ENCODE measurements at places on chromosomes 16 and 17. TPM values are rescaled to one million over a fixed set of nuclear protein-coding genes. Genes with fewer than 3 reads are reported as not detected.

- no peak overlapping the region for H3K4me3 ChIP-seq
- H3K36me3 ChIP-seq, result peaks cover 5% of the 10 kb centered on the region
- H3K27ac ChIP-seq, result no peak overlapping the region
- H3K4me1 ChIP-seq, result peaks cover 8% of the 10 kb centered on the region
- no peak for DNase-seq
Observed at GRCh38 chr17:8892338-8892690, 24.8 kb upstream of the PIK3R6 start.

DNA sequence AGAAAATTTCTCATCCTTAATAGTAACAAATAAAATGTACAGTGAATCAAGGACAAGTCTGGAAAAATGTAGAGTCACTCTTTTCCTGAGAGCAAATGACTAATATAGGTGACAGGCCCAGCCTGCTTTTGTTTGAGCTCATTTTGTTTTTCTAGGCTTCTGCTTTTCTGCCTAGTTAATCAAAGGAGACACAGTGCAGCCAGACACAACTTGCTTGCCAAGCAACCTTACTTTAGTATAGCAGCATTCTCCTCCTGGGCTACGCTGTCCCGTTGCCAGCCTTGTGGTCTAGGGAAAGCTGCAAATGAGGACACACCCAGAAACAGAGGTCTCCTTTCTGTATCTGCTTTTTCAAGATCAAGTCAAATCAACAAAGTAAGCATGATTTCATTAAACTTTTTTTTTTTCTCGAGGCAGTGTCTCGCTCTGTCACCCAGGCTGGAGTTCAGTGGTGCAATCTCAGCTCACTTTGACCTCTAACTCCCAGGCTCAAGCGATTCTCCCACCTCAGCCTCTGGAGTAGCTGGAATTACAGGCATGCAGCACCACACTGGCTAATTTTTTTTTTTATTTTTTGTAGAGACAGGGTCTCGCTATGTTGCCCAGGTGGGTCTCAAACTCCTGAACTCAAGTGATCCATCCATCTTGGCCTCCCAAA is 17.2 kb downstream of the GINS3 start:
- no peaks in the 10 kb centered on the region for H3K27me3 ChIP-seq
- DNase-seq, result peak; percentile 9
- H3K27ac ChIP-seq, result peak overlapping the region; percentile 87

GRCh38 chr17:1829216-1829591 is 498 bp downstream of the SMYD4 start:
- DNase-seq, result no peak
- H3K27ac ChIP-seq, result peak overlapping the region; percentile 94
- peaks cover 20% of the 10 kb centered on the region for H3K4me1 ChIP-seq
- no peaks in the 10 kb centered on the region for H3K27me3 ChIP-seq

DNA sequence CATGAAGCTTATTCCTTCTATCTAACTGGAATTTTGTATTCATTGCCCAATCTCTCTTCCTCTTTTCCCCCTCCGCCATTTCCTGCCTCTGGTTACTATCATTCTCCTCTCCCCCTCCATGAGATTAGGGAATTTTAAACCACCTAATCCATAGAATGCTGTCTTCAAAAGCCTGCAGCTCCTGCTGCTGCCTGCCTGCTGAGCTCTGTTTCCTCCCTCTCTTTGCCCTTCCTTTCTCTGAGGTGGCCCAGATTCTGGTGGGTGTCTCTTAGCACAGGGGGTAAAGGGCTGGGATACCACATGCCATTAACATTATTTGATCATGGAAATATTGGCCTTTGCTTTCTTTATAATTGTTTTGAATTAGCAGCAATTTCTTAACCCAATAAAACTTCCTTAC is 241.6 kb downstream of the CNTNAP4 start:
- no peaks in the 10 kb centered on the region for H3K27me3 ChIP-seq
- no peak overlapping the region for H3K4me3 ChIP-seq
- H3K36me3 ChIP-seq, result no peaks in the 10 kb centered on the region
- no peak overlapping the region for H3K27ac ChIP-seq

DNA sequence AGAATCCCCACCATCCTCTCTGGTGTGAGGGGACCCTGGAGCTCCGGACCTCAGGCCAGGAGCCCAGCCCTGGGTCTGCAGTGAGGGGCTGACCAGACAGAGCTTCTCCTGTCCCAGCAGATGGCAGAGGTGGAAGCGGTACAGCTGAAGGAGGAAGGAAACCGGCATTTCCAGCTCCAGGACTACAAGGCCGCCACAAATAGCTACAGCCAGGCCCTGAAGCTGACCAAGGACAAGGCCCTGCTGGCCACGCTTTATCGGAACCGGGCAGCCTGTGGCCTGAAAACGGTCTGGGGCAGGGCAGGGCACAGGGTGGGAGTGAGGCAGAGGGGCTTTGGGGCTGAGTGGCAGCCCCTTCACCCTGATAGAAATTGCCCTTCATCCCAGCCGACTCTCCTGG is 527 bp downstream of the UNC45B start:
- H3K4me3 ChIP-seq, result no peak overlapping the region
- H3K27ac ChIP-seq, result no peak overlapping the region
- DNase-seq, result no peak
- H3K27me3 ChIP-seq, result no peaks in the 10 kb centered on the region

DNA sequence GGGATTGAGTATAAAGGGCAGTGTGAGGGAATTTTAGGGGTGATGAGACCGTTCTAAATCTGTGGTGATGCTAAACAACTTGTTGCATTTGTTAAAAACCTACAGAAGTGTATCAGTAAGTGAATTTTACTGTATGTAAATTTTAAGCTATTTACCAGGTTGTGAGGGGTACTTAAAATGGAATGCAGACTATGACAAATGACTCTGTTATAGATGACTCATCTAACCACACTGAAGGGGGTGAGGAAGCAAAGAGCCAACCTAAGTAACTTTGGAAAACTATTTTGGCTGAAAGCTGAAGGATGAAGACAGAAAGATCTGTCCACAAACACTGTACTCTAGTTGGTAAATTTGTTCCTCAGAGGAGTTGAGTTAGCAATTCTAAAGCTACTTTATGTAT is 5.3 kb upstream of the MKS1 start:
- no peaks in the 10 kb centered on the region for H3K36me3 ChIP-seq
- H3K4me3 ChIP-seq, result no peak overlapping the region
- H3K27ac ChIP-seq, result no peak overlapping the region
- H3K27me3 ChIP-seq, result peaks cover 26% of the 10 kb centered on the region

GRCh38 chr16:35686595-35686994 is 2227.2 kb downstream of the TP53TG3F start:
- H3K27me3 ChIP-seq, result no peaks in the 10 kb centered on the region
- DNase-seq, result no peak
- H3K36me3 ChIP-seq, result no peaks in the 10 kb centered on the region
- H3K27ac ChIP-seq, result no peak overlapping the region
- no peaks in the 10 kb centered on the region for H3K4me1 ChIP-seq

DNA sequence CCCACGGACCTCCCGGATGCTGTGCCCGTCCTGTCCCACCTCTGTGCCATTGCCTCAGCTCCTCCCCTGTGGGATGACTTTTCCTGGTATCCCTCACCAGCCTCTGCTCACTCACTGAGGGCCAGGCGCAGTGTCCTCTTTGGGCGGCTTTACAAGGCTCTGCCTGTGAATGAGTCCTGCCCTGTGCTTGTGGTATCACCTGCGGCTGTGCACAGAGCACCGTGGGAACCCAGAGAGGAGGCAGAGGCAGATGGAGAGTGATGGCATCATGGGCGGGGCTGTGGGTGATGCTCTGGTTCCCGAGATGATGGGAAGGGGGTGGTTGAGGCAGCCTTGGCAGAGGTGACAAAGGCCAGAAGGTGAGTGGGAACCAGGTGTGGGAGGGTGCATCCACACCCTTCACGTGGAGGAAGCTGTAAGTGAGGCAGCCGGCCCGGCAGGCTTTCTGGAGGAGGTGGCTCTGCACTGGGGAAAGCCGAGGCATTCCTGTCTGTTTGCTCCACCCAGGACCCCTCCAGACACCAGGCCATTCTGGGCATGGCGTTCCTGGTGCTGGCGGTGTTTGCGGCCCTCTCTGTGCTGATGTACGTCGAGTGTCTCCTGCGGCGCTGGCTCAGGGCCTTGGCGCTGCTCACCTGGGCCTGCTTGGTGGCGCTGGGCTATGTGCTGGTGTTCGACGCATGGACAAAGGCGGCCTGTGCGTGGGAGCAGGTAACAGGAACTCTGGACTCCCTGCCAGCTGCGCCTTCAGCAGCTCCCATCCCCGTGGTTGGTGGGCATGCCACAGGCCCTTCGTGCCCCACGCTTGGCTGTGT is 23.8 kb downstream of the ADCY7 start:
- H3K4me3 ChIP-seq, result no peak overlapping the region
- no peaks in the 10 kb centered on the region for H3K27me3 ChIP-seq
- H3K27ac ChIP-seq, result no peak overlapping the region
- H3K4me1 ChIP-seq, result no peaks in the 10 kb centered on the region

- no peaks in the 10 kb centered on the region for H3K27me3 ChIP-seq
- H3K27ac ChIP-seq, result no peak overlapping the region
- H3K4me3 ChIP-seq, result no peak overlapping the region
- H3K36me3 ChIP-seq, result no peaks in the 10 kb centered on the region
- no peak for DNase-seq
Observed at GRCh38 chr17:74176546-74177001, 26.9 kb upstream of the RPL38 start.

GRCh38 chr16:12405089-12405488 is 398.6 kb downstream of the CPPED1 start:
- H3K4me1 ChIP-seq, result no peaks in the 10 kb centered on the region
- no peaks in the 10 kb centered on the region for H3K27me3 ChIP-seq
- H3K27ac ChIP-seq, result no peak overlapping the region
- peaks cover 7% of the 10 kb centered on the region for H3K36me3 ChIP-seq
- DNase-seq, result no peak

GRCh38 chr17:20774472-20775135 is 195.1 kb downstream of the CDRT15L2 start:
- no peaks in the 10 kb centered on the region for H3K4me1 ChIP-seq
- no peaks in the 10 kb centered on the region for H3K36me3 ChIP-seq
- no peaks in the 10 kb centered on the region for H3K27me3 ChIP-seq
- no peak overlapping the region for H3K27ac ChIP-seq
- no peak for DNase-seq

DNA sequence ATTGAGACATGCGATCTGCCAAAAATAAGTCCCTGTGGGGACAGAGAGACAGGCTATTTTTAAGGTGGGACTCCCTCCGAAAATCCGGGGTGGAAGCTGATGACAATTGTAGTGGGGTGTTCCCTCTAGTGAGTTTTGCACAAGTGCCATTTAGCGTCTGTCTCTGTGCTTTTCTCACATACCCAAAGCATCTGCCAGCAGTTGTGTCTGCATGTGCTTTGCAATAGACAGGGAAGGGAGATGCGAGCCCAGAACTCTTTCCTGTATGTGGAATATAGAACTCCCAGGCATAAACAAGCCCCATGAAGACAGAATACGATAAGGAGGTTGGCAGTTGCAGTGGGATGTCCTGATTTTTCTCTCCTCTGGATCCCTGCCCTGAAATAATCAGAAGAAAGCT is 282.7 kb upstream of the XYLT1 start:
- no peaks in the 10 kb centered on the region for H3K4me1 ChIP-seq
- no peaks in the 10 kb centered on the region for H3K36me3 ChIP-seq
- no peak overlapping the region for H3K27ac ChIP-seq
- no peak for DNase-seq

DNA sequence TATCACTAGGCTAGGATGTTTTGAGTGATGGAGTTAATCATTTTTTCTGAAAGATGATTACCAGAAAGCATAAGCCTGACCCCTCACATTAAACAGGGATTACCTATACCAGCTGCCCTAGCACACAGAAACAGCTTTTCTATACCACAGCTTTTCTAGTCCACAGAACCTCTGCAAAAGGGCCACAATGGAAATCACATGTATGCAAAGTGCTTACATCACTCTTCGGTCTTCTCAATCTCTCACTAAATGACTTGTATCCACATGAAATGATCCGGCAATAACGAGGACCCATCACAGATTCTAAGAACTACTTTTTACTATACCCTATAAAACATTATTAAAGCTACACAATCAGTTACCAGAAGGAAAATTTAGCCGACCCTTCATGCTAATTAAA is 2.6 kb downstream of the CSNK2A2 start:
- peaks cover 6% of the 10 kb centered on the region for H3K4me1 ChIP-seq
- no peak overlapping the region for H3K27ac ChIP-seq
- peaks cover under 1% of the 10 kb centered on the region for H3K36me3 ChIP-seq
- H3K27me3 ChIP-seq, result no peaks in the 10 kb centered on the region
- DNase-seq, result no peak

- H3K4me1 ChIP-seq, result peaks cover 7% of the 10 kb centered on the region
- H3K27me3 ChIP-seq, result peaks cover 44% of the 10 kb centered on the region
- DNase-seq, result no peak
- H3K36me3 ChIP-seq, result no peaks in the 10 kb centered on the region
- H3K4me3 ChIP-seq, result peak overlapping the region; percentile 12
- no peak overlapping the region for H3K27ac ChIP-seq
Observed at GRCh38 chr16:48054881-48055601, 100.8 kb downstream of the ABCC12 start.

DNA sequence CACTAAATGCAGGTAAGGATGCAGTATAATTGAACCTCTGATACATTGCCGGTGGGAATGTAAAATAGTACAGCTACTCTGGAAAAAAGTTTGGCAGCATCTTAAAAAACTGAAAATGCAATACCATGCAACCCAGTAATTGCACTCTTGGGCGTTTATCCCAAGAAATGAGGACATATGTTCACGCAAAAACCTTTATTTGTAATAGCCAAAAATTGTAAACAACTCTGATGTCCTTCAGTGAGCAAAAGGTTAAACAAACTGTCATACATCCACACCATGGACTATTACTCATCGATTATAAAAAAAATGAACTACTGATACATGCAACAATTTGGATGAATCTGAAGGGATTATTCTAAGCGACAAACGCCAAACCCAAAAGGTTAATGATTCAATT is 16.9 kb downstream of the SYNRG start:
- no peaks in the 10 kb centered on the region for H3K27me3 ChIP-seq
- no peak overlapping the region for H3K4me3 ChIP-seq
- no peaks in the 10 kb centered on the region for H3K36me3 ChIP-seq
- H3K4me1 ChIP-seq, result no peaks in the 10 kb centered on the region
- H3K27ac ChIP-seq, result no peak overlapping the region

- H3K27ac ChIP-seq, result no peak overlapping the region
- no peaks in the 10 kb centered on the region for H3K27me3 ChIP-seq
- no peaks in the 10 kb centered on the region for H3K4me1 ChIP-seq
- H3K36me3 ChIP-seq, result no peaks in the 10 kb centered on the region
- no peak for DNase-seq
- H3K4me3 ChIP-seq, result no peak overlapping the region
Observed at GRCh38 chr17:70073310-70073709, 1.7 kb upstream of the KCNJ16 start.

DNA sequence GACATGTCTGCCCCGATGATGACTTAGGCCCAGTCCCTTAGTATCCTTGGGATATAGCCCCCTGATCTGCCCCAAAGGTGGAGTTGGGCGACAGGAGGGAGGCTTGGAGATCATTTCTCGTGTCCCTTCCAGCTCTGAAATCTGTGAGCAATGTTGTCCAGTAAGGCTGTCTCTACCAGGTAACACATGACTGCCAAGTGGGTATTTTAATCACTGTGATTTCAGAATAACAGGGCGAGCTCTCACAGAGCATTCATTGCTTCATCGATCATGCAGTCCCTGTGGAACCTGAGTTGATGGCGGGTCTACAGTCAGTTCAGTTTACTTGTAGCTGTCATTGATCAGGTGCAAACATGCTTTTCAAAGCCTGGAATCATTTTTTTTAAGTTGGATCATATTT is 39.2 kb downstream of the KSR1 start:
- H3K4me3 ChIP-seq, result peak overlapping the region; percentile 59
- DNase-seq, result no peak
- peaks cover 32% of the 10 kb centered on the region for H3K4me1 ChIP-seq

- peak overlapping the region; percentile 59 for H3K27ac ChIP-seq
- no peak for DNase-seq
- H3K4me1 ChIP-seq, result peaks cover 17% of the 10 kb centered on the region
- peaks cover 6% of the 10 kb centered on the region for H3K36me3 ChIP-seq
Observed at GRCh38 chr17:50102164-50102991, 7.2 kb downstream of the PDK2 start.

Gene PRSS27
- total RNA-seq, result 188 TPM

Gene PYCARD
- 70.7 TPM for total RNA-seq

Gene ZNF232
- 6.4 TPM for total RNA-seq

Gene USB1
- total RNA-seq, result 15.4 TPM

Gene TM4SF5
- not detected for total RNA-seq

Data from esophagus squamous epithelium (tissue), 5 donors.